Jurkat, Clone E6-1 (cell line): ENCODE measurements at places on chromosomes 7 and 10.
A peak's percentile ranks its signal among the peaks of the same experiment; 100 is the strongest.

GRCh38 chr10:8489823-8490222, 435.3 kb downstream of the GATA3 start:
- DNase-seq = no peak

DNA sequence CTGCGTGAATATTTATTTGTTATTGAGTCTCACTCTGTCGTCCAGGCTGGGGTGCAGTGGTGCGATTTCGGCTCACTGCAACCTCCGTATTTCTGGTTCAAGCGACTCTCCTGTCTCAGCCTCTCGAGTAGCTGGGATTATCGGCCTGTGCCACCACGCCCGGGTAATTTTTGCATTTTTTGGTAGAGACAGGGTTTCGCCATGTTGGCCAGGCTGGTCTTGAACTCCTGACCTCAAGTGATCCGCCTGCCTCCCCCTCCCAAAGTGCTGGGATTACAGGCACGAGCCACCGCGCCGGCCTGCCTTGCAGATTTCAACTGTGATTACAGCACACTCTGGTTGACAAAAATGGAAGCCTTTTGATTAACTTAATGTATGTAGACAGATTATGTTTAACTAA, 730.0 kb upstream of the VSTM2A start:
- no peak for DNase-seq

GRCh38 chr7:2863461-2864066, 19.5 kb upstream of the GNA12 start:
- no peak for DNase-seq

GRCh38 chr10:95635319-95635733, 21.2 kb downstream of the ALDH18A1 start:
- no peak for DNase-seq

DNA sequence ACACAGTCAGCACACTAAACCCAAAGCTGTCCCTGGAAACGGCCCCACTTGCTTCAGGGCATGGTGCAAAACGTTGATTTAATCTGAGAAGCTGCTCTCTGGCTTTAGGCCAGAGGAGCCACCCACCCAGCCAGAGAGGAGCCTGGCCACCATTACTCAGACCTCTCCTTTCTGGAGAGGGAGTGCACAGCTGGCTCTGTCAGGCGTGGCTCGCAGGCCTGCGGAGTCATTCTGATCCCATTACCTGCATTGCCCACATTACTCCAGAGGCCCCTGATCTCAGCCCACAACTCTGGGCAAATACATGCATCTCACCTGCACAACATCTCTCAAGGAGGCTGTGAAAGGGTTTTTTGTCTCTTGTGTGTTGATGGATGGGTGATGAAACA, 370.0 kb upstream of the IGFBP3 start:
- no peak for DNase-seq

DNA sequence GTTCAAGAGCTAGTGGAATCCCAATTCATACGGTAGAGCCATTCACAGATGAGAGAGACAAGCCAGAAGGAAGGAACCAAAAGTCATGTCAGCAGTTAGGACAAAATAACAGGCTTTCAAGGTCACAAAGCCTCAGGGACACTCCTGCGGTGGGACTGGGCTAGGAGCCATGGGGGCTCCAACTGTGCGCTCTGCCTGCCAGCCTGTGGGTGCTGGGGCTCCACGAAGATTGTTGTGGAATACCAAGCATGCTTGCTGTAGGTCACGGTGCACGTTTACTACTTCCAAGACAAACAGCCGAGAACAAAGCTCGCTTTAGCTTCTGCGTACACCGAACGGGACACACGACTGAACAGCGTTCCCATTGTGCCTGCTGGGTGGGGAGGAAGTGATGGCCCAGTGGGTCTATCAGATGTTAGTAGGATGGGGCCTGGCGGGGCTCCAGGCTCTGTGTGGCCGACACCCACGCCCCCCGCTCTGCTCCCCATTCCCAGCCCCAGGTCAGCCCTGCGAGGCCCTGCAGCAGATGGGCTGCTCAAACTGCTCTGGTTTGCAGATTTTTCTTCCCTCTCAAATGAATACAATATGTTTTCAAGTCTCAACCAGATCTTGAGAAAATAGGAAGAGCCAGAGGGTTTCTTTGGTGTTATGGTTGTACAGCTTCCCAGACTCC, 158.9 kb downstream of the EGFR start:
- DNase-seq = no peak

- no peak for DNase-seq
These were observed 45.0 kb downstream of the ARMH3 start for GRCh38 chr10:102010961-102011360.

- DNase-seq = no peak
These were observed 8.2 kb downstream of the BMS1 start for GRCh38 chr10:42790835-42791234.

GRCh38 chr10:71316056-71316785, 2.8 kb upstream of the SLC29A3 start:
- peak; percentile 55 for DNase-seq

DNA sequence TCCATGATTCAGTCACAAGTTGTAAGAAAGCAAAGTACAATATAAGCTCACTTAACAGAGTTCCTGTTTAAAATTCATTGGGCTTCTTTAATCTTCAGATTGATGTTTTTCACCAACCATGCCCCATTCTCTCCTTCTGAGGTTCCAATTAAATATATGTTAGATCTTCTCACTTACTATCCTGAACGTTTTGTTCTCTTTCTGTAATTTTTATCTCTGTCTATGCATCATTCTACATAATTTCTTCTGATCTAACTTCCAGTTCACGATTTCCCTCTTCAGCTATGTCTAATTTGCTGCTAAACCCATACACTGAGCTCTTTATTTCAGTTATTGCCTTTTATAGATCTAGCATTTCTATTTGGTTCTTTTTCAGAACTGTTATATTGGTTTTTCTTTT, 28.0 kb upstream of the SPOCK2 start:
- DNase-seq = no peak

GRCh38 chr10:2556883-2557282, 510.5 kb upstream of the PFKP start:
- DNase-seq = no peak

DNA sequence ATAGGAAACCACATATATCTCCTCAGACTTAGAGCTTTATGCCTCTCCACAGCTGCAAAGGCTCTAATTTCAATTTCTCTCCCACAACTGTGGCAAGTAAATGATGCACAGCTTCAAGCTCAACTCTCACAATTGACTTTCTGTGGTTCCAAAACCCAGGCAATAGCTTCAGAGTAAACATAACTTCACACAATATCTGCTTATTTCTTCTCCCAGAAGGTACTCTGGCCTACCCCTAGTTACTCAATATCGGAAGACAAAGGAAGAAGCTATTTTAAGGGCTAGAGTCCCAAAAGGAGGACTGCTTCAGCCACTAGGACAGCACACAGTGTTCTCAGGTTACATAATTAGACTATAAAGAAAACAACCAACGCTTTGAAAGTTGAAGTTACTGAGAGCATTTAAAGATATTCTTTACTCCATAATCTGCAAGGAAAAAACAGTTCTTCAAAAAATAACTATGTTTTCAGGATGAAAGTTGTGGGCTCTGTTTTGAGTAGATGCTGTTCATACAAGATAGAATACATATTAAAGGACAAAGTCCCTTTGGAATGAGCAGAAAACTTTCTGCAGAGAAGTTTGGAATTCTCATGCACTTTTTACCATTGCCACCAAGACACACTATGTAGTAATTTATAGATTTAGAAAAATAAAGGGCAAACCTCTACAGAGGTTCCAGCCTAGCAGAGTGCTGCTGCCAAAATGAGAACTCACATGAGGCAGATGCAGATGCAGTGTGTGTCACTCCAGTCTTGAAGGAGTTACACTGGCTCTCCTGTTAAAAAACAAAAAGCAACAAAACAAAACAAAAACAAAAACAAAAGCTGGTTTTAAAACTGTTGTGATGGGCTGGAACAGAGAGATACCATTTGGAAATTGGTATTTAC, 81.8 kb downstream of the NT5C2 start:
- DNase-seq = peak; percentile 57

GRCh38 chr7:70071766-70072165, 473.5 kb downstream of the AUTS2 start:
- DNase-seq = no peak
